Cerebellum (tissue), 4 donors: ENCODE measurements at places on chromosomes 4 and X.

DNA sequence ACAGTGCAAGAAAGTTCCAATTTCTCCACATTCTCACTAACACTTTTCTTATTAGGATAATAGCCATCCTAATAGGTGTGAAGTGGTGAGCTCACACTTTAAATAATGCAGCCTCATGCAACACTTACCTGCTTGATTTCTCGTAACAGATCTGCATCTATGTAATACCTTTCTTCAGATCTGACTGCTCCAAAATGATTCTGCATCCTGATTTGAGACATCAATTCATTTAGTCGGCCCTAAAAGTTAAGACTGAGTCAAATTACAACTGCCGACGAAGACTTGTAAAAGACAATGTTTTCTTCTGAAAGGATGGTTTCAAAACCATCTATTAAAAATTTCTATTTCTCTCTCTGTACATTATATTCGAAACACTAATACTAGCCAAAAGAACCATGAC lies 30.7 kb downstream of the NUP54 start:
- no peak for DNase-seq

- no peak for DNase-seq
Observed at GRCh38 chr4:109009909-109010308, 247.1 kb upstream of the ETNPPL start.

DNA sequence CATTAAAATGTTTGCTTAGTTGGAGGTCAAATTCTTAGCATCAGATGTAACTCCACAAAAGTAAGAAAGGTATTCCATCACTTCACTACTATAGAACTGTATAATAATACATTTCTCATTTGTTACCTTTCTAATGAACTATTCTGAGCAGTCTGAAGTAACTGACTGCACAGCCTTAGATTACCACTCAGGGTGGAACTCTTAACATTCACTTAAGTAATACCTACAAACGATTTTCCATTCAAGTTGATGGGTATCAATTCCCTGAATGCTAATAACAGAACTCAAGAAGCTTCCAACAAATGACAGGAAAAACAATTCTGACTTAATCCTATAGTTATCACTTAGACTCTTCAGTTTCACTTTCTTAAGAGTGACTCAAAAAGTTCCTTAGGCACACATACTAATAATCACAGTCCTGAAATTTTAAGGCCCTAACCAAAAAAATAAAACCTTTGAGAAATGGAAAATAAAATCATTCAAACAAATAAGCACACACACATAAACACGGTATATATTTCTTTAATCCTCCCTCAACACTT lies 20.9 kb downstream of the HNRNPD start:
- no peak for DNase-seq

- DNase-seq = peak; percentile 30
Observed at GRCh38 chr4:64248186-64248585, 161.1 kb downstream of the TECRL start.

- no peak for DNase-seq
Observed at GRCh38 chr4:15794905-15795304, 16.8 kb downstream of the CD38 start.
